COLO829 (cell line): ENCODE measurements at places on chromosomes 3 and 15.

- no peak for DNase-seq
Observed at GRCh38 chr3:73513260-73513659, 111.5 kb downstream of the PDZRN3 start.

GRCh38 chr3:133895208-133896001, at the start of gene RAB6B:
TSS of gene RAB6B (minus strand) at chr3:133895882. CDS start at chr3:133895466, 416 bp downstream.
- DNase-seq, result no peak

- no peak for DNase-seq
Observed at GRCh38 chr15:101123222-101123910, 128.5 kb downstream of the CHSY1 start.

- DNase-seq, result no peak
Observed at GRCh38 chr3:99972380-99973104, 141.8 kb downstream of the FILIP1L start.

GRCh38 chr3:14231145-14231990, 52.8 kb downstream of the LSM3 start:
- DNase-seq, result no peak

DNA sequence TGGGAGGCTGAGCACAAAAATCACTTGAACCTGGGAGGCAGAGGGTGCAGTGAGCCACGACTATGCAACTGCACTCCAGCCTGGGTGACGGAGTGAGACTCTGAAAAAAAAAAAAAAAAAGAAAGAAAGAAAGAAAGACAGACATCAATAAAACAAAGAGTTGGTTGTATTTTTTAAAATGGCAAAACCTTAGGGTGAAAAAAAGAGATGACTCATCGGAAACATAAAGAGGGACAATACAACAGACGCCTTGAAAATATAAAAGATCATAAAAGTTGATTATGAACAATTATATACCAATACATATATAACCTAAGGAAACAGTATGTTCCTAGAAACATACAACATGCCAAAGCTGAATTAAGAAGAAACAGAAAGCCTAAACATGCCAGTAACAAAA, 92.8 kb downstream of the SCAPER start:
- DNase-seq, result peak; percentile 1

DNA sequence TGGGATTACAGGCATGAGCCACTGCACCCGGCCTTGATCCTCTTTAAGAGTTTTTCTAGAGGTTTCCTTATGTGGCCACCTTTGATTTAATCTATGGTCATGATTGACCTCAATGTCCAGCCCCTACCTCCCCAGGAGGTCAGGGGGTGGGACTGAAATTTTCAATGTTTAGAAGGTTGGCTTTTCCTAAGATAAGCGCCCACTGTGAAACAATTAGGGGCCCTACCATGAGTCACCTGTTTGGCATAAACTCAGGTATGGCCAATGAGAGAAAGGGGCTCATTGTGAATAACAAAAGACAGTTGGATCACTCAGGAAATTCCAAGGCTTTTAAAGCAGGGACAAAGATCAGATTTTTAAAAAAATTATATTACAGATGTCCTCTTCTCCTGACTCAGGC, 51.1 kb downstream of the ZBTB11 start:
- no peak for DNase-seq

- no peak for DNase-seq
Observed at GRCh38 chr15:68734881-68735280, 85.8 kb downstream of the ANP32A start.

GRCh38 chr15:99090011-99090699, 14.7 kb upstream of the SYNM start:
- no peak for DNase-seq

GRCh38 chr3:123834631-123835030, 49.5 kb downstream of the MYLK start:
- DNase-seq, result no peak

- DNase-seq, result no peak
Observed at GRCh38 chr3:193813501-193813830, 220.5 kb downstream of the OPA1 start.

DNA sequence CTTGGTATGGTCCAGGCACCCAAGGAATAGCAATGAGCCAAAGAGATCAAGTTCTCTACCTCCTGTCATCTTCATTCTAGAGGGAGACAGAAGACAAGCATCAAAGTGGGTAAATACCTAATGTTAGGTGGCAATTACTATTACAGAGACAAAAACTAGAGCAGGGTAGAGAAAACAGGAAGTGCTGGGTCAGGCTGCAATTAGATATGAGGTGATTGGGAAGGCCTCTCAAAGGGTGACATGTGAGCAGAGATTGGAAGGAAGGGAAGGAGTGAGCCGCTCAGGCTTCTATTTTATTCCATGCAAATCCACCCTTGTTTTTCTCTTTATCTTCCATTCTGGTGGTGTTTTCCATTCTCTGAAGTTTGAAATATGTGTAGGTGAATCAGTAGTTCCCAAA, 37.4 kb downstream of the EBLN2 start:
- DNase-seq, result no peak

- no peak for DNase-seq
Observed at GRCh38 chr3:25855266-25855784, 65.4 kb downstream of the OXSM start.

GRCh38 chr15:86634146-86634545, 554.5 kb downstream of the AGBL1 start:
- DNase-seq, result no peak

DNA sequence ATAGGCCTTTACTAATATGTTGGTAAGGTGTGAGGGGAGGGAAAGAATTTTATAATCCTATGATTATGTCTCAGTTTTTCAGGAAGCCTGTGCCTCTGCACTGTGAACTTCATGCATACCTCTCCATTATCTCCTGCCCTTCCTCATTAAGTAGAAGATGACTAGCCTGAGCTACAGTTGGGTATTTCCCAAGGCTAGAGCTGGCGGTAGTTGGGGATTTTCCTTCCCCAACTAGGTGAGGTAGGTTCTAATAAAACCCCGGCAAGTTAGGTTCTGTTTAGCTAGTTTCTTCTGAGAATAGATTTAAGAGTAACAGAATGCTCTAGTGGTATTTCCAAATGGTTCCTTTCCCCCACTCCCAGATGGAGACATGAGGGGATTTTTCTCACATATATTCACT, 414.5 kb downstream of the GRM7 start:
- DNase-seq, result no peak

DNA sequence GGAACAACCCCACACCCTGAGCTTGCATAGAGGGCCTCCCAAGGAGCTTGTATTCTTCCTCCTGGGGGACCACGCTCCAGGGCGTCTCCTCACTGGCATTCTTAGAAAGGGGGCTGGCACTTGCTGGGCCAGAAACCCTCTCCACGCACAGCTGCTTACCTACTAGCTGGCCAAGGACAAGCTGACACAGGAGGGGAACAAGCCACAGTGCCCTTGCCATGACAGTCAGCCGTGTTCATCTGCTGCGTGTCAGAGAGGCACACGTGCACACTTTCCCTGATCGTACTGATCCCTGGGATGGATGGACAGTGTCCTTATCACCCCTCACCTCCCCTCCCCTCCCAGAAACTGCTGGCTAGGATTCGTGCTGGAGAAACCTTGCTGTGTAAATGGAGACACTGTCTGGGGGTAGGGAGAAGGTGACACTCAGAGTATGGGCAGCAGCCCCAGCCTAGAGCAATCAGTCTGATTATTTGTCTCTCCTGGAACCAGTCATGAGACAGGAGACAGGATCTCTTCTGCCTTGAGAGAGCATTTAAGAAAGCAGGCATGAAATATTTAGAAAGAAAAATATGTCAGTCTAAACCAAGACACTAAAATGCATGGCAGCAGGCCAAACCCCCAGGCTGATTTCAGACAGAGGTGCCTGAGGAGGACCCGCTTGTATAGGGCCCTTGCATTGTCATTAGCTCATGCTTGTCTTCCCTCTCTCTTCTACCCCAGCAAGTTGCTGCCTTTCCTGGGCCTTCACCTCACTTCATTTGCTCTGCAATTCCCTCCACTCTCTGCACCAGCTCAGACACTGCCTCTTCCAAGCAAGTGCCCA, 311.8 kb upstream of the TRIM42 start:
- no peak for DNase-seq

DNA sequence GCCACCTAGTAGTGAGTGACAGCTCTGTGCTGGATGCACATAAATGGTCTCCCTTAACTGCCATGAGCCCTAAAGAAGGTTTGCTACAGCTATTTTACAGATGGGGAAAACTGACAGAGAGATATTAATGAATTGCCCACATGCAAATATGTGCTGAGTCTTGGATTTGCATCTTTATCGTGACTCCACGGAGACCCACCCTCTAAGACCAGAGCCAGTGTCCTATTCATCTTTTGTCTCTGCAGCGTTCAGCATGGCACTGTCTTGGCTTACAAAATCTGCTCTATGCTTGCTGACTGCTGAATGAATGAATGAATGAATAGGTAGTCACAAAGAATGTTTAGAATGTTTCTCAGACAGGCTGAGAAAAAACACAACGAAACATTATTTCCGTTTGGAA, 48.3 kb downstream of the BTD start:
- no peak for DNase-seq

DNA sequence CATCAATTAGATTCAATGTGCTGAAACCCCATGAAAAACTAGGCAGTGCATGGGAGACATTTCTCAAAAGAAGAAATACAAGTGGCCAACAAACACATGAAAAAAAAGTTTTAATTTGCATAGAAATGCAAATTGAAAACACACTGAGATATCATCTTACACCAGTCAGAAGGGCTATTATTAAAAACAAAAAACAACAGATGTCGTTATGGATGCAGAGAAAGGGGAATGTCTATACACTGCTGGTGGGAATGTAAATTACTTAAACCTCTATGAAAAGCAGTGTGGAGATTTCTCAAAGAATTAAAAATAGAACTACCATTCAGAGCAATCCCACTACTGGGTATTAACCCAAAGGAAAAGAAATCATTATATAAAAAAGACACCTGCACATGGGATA, 98.7 kb downstream of the CCNL1 start:
- no peak for DNase-seq

DNA sequence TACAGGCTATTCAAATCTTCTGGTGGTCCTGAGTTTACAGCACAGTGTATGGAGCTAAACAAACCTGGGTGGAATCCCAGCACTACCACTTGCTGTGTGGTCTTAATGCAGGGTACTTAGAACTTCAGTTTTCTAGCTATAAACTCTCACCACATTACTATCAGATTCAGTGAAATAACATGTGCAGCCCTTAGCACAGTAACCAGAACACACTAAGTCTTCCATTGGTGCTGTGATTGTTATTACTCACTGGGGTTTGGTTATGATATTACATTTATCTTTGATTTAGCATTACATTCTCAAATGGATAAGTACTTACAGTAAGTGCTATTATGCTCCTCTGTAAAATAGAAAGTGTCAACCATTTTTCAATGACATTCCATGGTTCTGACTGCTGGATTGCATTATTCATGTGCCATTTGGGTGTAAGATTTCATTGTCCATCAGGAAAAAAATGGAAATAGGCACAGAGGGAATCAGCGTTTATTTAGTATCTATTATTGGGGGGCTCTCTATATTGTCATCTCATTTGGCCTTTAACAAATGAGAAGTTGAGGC, 81.9 kb downstream of the PDE8A start:
- DNase-seq, result no peak

- no peak for DNase-seq
Observed at GRCh38 chr3:6435951-6436350, 425.0 kb upstream of the GRM7 start.

GRCh38 chr3:27095553-27096222, 273.5 kb downstream of the NEK10 start:
- DNase-seq, result no peak

DNA sequence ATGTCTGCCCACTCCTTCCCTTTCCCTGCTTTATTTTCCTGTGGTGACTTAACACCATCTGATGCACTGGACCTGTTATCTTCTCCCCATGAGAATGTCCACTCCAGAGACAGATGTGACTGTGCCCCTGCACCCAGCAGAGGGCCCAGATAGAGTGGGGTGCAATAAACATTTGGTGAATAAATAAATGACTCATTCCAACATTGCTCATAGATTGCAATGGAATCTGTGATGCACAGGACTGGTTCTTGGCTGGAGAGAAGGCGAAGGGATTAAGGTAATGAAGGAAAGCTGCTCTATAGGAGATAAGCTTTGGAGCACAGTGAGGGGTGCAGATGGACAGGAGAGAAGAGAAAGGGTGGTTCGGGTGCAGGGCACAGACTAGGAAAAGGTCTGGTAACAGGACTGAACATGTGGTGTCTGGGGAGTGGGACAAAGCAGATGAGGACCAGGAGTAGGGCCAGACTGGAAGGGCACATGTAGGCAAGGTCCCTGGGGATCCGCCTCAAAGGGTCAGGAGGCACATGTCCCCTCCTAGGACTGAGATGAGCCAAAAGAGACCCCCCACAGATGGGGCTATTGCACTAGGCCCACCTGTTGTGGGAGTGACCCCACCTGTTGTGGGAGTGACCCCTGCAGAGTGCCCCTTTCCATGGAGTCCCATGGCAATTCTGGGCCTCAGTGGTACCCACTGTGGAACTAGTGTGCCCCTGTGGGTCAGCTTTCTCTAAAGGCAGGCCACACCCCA, 17.5 kb upstream of the POC1A start:
- DNase-seq, result no peak

DNA sequence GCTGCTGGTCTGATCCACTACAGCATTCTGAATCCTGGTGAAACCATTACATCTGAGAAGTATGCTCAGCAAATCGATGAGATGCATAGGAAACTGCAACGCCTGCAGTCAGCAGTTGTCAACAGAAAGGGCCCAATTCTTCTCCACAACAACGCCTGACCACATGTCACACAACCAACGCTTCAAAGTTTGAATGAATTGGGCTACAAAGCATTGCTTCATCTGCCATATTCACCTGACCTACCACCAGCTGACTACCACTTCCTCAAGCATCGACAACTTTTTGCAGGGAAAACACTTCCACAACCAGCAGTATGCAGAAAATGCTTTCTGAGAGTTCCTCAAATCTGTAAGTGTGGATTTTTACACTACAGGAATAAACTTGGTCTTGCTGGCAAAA, 54.7 kb upstream of the C2CD4B start:
- DNase-seq, result no peak

GRCh38 chr15:60072826-60073465, 68.8 kb downstream of the FOXB1 start:
- DNase-seq, result no peak

- no peak for DNase-seq
Observed at GRCh38 chr3:9397906-9398699, 688 bp downstream of the SETD5 start.

DNA sequence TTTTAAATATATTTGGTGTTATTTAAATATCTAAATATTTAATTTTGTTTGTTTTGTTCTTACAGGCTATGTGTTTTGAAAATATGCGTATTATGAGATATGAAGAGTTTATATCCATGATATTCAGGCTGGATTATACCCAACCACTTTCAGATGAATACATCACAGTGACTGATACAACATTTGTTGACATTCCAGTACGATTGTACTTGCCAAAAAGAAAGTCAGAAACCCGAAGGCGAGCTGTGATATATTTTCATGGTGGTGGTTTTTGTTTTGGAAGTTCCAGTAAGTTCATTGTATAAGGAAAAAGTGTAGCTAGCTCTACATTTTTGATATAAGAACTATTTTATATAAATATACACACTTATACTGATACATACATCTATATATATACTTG, 6.9 kb downstream of the AADACL2 start:
- no peak for DNase-seq

- DNase-seq, result no peak
Observed at GRCh38 chr3:152638707-152639450, 196.1 kb upstream of the P2RY1 start.

- no peak for DNase-seq
Observed at GRCh38 chr3:155425396-155425795, 131.9 kb upstream of the STRIT1 start.

GRCh38 chr15:61442821-61443220, 213.7 kb upstream of the RORA start:
- DNase-seq, result no peak

- no peak for DNase-seq
Observed at GRCh38 chr3:114680299-114680698, 386.5 kb downstream of the TIGIT start.

- no peak for DNase-seq
Observed at GRCh38 chr3:116739678-116740077, 30.1 kb downstream of the TUSC7 start.
